ENCODE measurements at places on chromosomes 5 and 9.

DNA sequence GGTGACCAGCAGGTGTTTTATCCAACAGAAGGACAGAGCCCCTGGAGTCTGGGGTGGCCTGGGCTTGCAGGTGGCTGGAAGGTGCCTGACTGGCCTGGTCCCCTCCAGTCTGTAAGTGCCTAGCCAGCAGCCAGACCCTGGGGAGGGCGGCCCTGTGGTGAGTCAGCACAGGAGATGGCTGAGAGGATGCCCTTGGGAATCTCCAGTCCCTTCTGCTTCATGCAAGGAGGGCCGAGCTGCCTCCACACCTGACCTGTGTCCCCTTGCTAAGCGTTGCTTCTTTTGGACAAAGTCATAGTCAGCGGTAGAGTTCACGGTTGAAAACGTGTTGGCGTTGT is 20.2 kb downstream of the OBP2B start:
- no peaks in the 10 kb centered on the region for H3K4me1 ChIP-seq
- DNase-seq = no peak

DNA sequence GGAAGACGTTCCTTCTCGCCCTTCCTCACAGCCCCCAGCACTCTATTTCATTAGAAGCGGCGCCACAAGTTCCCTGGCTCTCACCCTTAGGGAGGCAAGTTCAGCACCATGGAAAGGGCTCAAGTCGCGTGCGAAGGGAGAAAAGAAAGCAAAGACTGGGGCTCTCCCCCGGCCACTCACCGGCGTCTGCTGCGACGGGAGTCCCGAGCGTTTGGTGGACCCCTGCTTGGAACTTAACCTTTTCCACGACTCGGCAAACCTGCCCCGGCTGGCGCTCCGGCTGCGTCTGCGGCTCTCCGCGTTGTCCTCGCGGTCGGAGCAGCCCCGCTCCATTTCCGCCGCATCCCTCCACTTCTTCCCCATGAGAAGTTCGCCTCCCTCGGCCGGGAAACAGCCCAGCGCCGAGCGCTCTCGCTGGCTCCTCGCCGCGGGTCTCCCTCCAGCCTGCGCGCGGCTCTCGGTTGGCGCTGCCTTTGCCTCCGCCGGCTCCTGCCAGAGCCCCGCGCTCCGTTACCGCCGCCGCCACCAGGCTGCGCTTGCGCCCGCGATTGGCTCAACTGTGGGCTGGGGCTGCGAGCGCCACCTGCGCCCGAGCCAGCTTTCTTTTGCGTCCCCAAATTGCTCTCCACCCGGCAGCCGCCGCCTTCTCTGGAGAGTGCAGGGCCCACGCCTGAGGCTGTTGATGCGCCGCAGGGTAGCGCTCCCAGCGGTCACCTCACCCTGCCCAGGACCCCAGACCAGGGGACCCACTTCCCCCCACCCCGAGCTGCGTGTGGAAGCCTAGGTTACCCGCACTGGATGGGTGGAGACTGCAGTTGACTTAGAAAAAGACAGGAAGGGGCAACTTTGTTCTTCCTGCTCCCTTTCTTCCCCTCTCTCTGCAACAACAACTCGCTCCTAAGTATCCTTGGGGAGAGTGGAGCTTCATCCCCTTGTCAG is 321.6 kb downstream of the CEMIP2 start:
- no peak overlapping the region for H3K27ac ChIP-seq
- H3K4me3 ChIP-seq = peak overlapping the region; percentile 40

DNA sequence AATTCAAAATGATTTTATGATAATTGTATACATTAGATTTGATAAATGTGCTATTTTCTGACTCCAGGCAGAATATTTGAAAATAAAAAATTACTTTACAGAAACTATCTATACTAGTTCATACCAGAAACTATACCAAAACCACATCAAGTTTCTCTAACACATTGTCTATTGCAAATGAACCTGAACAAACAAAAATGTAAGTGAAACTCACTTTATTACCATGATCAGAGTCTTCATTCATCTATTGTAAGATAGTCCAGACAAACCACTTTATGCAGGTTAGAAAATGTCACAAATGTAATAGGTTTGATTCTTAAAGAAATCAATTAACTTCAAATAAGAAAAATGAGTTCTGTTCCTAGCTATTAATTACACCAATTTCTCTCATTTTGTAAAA is 99.4 kb downstream of the OXCT1 start:
- H3K4me3 ChIP-seq = no peak overlapping the region
- no peaks in the 10 kb centered on the region for H3K4me1 ChIP-seq
- no peak for DNase-seq
- H3K36me3 ChIP-seq = no peaks in the 10 kb centered on the region
- H3K27ac ChIP-seq = no peak overlapping the region
- no peaks in the 10 kb centered on the region for H3K27me3 ChIP-seq

DNA sequence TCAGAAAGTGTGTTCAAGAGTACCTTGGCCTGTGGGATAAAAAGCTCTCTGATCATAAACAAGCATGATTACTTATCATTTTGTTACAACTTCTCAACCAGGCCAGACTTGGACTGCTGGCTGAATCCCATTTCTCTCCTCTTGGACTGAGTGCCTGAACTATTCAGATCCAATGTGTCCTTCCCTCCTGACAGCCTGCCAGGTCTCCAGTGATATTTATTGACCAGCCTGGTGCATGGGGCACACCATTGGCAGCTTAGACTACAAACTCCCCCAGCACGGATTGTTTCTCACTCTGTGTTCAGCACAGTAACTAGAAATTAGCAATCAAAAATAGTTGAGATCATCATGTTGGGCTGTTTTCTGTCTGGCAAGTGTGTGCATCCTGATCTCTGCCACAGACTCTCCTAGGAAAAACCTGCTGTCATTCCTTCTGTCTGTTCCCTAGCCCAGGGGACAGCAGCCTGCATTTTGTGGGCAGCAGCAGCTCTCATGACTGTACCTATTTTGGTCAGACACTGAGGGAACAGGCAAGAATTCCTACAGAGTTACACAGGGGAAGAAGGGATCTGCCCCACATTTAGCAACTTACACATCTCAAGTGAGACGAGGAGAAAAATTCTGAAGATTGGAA is 348.1 kb downstream of the ADAMTS6 start:
- no peak overlapping the region for H3K27ac ChIP-seq
- no peaks in the 10 kb centered on the region for H3K27me3 ChIP-seq
- H3K4me3 ChIP-seq = no peak overlapping the region
- no peaks in the 10 kb centered on the region for H3K4me1 ChIP-seq

- no peaks in the 10 kb centered on the region for H3K4me1 ChIP-seq
- H3K4me3 ChIP-seq = no peak overlapping the region
- no peaks in the 10 kb centered on the region for H3K27me3 ChIP-seq
- no peak for DNase-seq
- no peaks in the 10 kb centered on the region for H3K36me3 ChIP-seq
- H3K27ac ChIP-seq = no peak overlapping the region
Measured at GRCh38 chr5:171926311-171926710, 80.1 kb downstream of the FBXW11 start.

GRCh38 chr9:87875831-87876545 is 6.7 kb upstream of the SPATA31E1 start:
- no peak for DNase-seq
- no peaks in the 10 kb centered on the region for H3K27me3 ChIP-seq
- H3K27ac ChIP-seq = no peak overlapping the region
- no peaks in the 10 kb centered on the region for H3K36me3 ChIP-seq
- H3K4me1 ChIP-seq = no peaks in the 10 kb centered on the region

DNA sequence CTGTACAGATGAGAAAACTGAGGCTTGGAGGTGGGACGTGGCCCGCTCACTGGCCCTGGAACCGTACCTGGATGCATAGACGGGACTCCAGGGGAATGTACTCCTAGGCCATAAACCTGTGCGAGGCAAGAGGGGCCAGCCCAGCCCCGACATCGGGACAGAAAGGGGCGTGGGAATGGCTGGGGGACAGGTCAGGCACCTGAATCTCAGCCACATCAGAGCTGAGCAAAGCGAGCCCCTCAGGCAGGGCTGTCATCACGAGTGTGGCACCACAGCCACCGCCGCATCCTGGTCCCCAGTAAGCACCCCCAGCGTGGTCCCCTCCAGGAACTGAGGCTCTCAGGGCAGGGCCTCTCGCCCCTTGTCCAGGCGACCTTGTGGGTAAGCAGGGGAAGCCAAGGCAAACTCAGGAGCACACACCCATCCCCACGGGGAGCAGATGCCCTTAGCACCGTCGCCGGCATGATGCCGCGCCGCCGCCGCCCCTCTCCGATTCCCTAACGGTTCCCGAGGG is 16.5 kb downstream of the NACC2 start:
- no peak overlapping the region for H3K4me3 ChIP-seq
- H3K27ac ChIP-seq = no peak overlapping the region
- DNase-seq = no peak
- no peaks in the 10 kb centered on the region for H3K27me3 ChIP-seq

DNA sequence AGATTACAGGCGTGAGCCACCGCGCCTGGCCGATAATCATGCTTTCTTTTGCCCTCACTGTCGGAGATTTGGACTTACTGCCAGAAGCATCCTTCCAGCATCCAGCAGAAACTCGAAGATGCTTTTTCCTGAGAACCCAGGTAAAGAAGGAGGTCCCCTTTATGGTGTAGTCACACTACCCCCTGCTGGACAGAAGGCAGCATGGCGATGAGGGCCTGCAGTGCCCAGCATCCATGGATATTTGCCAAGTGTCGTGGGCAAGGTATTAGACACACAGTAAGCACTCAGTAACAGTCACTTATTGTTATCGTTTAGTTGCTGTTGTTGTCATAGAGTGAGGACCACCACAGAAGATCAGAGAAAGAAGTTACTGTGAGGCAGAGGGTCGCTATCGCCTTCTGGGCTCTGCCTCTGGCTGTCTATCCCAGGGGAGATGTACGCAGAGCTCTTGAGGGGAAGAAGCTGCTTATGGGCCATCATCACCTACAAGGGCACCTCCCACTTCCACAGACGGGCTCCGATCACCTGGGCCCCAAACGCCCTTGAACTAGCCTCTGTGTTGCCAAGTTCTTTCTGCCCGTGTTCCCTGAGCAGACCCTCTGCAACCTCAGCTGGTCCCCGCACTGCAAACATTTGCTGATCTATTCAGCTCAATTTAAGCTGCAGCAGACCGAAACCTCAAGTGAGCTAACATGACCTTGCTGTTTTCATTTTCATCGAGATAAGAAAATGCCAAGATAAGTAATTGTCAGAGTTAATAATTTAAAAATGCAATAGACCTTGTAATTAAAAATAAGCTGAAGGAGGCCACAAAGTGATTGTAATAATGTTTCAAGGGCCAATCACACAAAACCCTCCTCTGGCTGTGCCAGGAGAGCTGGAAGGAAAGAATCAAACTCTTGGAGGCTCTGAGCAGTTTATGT is 23.9 kb downstream of the C5orf15 start:
- no peaks in the 10 kb centered on the region for H3K36me3 ChIP-seq
- H3K27me3 ChIP-seq = no peaks in the 10 kb centered on the region
- H3K27ac ChIP-seq = no peak overlapping the region
- H3K4me3 ChIP-seq = no peak overlapping the region

GRCh38 chr5:100683881-100684280 is 148.7 kb downstream of the FAM174A start:
- no peaks in the 10 kb centered on the region for H3K4me1 ChIP-seq
- H3K27ac ChIP-seq = no peak overlapping the region
- DNase-seq = no peak
- H3K27me3 ChIP-seq = no peaks in the 10 kb centered on the region

DNA sequence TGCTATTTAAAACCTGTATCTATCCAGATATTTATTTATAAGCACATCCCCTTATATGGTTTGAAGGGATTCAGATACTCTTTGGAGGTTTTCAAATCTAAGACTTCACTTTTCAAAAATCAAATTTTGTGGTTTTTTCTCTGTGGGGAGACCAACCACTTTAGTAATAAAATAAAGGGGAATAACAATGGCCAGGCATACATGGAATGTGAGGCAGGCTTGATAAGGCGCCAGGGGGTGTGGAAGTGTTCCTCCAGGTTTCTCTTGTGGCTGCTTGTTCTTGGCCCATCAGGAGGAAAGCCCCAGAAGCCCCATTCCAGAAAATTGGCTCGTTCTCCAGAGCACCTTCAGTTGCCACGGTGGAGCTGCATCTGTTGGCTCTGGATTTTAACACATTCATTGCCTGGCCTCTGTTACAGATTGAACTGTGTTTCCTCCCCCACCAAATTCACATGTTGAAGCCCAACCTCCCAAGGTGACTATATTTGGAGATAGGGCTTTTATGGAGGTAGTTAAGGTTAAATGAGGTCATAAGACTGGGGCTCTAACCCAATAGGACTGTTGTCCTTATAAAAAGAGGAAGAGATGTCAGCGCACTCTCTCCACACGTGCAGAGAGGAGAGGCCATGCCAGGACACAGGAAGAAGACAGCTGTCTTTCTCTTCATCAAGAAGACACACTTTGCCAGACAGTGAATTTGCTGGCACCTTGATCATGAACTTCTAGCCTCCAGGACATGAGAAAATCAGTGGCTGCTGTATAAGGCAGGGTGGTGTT is 195.9 kb downstream of the TMEM38B start:
- H3K4me3 ChIP-seq = no peak overlapping the region
- no peaks in the 10 kb centered on the region for H3K27me3 ChIP-seq
- no peak for DNase-seq
- H3K4me1 ChIP-seq = no peaks in the 10 kb centered on the region
- no peaks in the 10 kb centered on the region for H3K36me3 ChIP-seq
